ENCODE measurements at places on chromosomes 3 and 15.

DNA sequence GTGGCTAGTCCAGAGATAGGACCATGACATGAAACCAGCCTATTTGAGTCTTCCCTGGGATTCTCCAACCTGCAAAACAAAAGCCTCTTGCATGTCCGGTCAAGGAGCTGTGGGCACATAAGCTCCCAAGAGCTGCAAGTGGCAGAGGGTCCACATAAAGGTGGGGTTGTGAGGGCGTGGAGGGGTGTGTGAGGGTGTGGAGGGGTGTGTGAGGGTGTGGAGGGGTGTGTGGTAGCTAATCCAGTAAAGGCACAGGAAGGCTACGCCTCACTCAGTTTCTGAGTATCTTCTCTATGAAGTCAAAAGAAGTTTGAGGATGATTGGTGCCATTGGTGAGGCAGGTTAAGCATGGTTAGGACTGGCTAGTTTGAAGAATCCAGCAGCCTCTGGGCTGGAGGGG lies 259.4 kb upstream of the NSMCE3 start:
- no peak for DNase-seq

DNA sequence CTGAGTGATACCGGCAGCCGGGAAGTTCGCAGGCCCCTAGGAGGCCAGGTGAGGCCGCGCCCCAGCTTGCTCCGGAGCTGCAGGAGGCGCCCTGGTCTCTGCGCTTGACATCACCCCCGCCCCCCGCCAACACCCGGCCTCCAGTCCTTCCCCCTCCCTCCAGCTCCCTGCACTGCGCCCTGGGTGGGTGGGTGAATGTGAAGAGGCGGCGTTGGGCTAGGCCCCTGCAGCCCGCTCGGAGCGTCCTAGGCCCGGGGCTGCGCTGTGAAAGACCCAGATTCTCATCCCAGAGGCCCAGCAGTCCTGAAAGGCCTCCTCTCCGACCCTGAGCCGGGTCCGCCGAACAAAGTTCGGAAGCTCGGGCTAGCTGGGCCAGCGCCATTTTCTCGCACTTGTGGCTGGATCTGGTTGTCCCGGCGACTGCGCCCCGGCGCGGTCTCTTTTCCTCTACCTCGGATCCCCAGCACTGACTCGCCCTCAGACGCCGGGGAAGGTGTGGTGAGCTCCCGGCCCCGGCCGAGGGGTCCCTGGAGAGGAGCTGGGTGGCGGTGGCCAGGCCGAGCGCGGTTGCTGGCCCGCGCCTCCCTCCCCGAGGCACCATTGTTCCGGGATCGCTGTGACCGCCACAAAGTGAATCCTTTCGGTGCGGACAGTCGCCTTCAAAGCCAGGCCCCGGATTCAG lies 12.9 kb downstream of the ZIC4 start:
- no peak for DNase-seq

DNA sequence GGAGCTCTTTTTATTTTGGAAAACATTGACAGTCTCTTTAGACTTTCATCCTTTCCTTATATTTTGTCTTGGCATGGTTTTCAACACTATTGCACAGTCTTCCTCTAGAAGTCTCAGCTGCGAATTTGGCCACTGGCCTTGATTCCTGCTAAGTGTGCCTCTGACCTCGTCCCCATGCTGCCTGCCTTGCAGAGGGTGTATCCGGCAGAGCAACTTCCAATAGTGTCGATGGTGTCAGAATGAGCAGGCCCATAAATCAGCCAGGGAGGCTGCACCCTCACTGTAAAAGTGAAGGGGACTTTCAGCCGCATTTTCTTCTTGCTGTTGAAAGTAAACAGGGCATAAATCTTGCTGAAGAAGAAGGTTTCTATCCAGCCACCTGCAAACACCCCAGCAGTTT lies 336.7 kb upstream of the TRIM42 start:
- DNase-seq: no peak

DNA sequence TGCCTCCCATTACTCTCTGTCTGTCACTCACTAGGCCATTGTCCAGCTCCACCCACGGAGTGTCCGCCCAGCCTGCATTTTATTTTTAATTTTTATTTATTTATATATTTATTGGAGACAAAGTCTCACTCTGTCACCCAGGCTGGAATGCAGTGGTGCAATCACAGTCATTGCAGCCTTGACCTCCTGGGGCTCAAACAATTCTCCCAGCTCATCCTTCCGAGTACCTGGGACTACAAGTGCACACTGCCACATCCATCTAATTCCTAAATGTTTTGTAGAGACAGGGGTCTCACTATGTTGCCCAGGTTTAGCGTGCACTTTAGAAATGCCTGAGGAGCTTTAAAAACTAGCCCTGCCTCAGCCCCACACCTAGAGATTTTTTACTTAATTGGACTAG lies 141.5 kb downstream of the LIPC start:
- no peak for DNase-seq

GRCh38 chr3:9727041-9727595 lies 4.4 kb upstream of the BRPF1 start:
- peak; percentile 54 for DNase-seq

DNA sequence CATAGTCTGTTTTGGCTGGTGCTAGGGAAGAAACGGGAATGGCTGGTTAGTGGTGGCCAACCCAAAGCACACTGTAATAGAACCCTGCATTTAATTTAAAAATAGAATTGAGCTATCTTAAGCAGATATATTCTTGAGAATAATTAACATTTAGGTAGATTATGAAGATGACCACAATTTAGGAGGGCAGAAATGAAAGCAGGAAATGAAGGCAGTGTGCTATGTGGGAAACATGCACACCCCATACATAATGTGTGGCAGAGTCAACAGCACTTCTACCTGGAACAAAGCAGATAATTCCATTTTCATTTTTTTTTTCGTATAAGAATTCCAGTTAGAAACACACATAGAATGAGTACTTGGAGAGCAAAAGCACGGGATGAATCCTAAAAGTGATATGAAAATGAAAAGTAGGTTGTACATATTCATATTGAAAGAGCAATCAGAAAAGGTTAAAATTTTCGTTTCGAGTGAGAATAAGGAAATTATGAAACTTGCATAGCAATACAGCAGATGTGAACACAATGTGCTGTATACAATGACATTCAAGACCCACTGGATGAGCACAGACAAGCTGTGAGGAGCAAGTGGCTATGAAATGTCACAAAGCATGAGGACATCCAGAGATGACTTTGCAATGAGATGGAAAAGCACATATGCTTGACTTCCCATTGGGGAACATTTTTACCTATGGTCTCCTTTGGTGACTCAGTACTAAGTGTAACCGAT lies 102.6 kb downstream of the TFG start:
- no peak for DNase-seq
